ENCODE measurements at places on chromosomes 16 and 17.

DNA sequence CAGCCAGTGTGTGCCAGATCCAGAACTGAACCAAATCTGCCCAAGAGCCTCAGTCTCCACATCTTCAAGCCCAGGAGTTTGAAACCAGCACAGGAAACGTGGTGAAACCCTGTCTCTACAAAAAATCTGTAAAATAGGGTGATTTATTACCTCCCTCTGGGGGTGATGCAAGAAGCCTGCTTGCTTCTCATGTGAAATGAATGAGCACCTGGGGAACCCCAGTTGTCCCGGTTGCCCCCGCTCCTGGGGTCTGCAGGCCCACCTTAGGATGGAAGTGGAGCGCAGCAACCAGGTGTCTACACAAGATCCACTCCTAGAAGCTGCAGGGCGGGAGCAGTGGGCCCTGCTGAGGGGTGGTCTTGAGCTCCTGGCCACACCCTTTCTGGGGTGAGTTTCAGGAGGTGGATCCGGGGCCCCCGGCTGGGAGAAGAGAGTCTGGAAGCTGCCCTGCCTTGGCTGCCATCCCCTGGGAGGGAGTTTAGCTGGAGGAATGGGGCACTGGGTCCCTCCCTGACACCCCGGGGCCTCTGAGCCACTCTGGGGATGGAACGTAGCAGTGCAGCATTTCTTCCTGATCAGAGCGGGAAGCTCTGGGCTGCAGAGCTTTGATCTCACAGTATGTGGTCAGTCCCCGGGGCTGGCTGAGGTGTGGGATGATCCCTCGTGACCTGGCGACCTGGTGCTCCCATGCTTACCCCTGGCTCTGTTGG is 117.8 kb downstream of the RAB11FIP4 start:
- DNase-seq: no peak

GRCh38 chr17:7204336-7204735 is 15.3 kb downstream of the DLG4 start:
- DNase-seq: no peak

DNA sequence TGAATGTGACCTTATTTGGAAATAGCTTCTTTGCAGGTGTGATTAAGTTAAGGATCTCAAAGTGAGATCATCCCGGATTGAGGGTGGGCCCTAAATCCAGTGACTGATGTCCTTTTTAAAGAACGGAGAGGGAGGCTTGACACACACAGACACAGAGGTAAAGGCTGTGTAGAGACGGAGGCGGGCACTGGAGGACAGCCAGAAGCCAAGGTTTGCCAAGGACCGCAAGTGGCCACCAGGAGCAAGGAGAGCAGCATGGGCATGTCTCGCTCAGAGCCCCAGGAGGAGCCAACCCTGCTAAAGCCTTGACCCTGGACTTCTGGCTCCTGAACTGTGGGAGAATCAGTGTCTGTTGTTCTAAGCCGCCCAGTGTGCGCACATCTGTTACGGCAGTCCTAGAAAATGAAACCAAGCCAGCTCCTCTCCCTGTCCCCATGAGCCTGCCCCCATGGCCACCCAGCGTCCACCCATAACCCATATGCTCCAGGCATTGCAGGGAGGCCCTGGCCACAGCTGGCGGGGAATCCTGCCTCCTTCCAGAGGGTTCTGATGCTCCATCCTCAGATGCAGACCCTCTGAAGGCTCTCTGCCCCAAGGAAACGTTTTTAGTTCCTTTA is 15.2 kb downstream of the CNGB1 start:
- DNase-seq: no peak

- DNase-seq: no peak
Measured at GRCh38 chr17:60165223-60165622, 15.4 kb downstream of the CA4 start.

DNA sequence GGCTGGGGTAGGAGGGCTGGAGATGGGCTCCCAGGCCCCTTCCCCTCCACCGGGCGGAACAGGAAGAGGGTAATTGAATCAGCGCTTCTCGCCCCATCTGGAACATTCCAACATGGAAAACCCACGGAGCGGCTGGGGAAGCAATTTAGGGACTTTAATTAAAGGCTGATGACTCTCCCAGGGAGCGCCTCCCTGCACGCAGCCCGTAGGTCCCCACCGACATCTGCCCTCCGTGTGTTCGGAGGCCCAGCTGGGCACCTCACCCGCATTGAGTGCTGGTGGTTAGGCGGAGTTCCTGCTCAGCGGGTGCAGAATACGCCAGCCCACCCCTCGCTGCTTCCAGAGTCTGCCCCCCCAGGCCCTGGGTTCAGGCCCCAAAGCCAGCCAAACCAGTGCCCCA is 10.0 kb downstream of the HS3ST6 start:
- no peak for DNase-seq

DNA sequence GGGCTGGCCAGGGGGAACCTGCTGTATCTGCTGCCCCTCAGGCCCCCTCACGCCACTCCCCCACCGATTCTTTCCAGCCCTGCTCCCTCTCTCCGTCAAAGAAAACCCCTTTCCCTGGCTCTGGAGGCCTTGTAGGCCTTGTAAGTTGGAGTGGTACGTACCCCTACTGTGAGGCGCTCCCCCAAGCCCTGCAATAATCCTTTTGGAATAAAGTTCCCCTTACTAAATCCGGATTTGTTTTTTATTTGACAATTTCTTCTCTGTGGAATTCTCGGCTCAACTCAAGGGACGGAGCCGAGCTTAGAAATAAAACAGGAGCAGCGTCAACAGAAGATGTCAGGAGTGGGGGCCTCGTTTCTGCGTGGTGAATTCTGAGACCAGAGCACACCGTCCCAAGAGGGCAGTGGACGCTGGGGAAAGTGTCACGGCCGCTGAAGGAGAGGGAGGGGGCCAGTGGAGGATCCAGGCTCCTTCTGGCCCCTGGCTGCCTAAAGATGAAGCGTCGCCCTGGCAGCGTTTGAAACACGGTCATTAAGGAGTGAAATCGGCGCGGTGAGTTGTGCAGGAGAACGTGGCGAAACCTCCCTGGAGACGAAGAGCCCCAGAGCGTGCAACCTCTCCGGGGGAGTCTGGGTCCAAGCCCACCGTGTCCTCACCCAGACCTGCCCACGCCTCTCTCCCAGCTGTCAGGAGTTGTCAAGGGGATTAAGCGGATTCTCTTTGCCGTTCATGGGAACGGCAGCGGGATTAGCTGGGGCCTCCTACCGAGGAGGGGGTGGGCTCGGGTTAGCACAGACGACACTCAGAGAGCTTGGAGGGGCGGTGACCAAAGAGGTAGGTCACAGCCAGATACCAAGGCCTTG is 47.0 kb downstream of the SLC7A5 start:
- DNase-seq: no peak

DNA sequence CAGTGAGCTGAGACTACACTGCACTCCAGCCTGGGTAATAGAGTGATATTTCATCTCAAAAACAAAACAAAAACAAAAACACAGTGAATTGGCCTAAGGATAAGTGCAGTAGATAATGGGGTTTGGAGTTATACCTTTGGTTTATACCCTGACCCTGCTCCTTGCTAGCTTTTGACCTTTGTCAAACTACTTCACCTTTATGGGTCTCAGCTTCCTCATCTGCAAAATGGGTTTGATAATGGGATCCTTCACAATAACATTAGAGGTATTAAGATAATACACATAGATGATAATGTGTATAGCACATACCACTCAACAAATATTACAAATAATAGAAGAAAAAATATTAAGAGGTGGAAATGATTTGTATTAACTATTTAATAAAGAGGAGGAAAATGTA is 85.9 kb downstream of the STXBP4 start:
- no peak for DNase-seq

DNA sequence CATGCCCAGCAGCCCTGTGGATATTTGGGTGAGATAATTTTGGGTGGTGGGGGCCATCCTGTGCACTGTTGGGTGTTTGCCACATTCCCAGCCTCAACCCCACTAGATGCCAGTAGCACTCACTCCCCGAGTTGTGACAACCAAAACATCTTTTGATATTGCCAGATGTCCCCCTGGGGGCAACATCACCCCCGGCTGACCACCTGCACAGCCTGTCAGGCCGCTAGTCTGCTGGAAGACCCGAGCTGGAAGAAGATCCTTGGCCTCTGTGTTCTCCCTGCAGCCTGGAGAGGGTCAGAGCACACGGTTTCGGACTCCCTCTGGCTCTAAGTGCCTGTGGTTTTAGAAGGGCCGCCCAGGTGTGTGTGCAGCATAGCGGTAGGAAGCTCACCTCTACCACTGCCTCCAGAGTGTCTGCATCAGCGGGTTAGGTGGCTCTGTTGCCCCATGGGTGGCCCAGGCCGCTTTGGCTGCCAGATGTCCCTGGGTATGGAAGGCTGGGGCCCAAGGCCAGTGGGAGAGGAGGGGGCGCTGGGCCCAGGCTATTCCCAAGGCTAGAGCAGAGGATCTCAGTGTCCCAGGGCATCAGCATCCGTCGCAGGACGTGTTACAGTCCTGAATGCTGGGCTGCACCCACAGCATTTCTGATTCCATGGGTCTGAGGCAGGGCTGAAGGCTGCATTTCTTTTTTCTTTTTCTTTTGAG is 195.8 kb upstream of the GSE1 start:
- no peak for DNase-seq

DNA sequence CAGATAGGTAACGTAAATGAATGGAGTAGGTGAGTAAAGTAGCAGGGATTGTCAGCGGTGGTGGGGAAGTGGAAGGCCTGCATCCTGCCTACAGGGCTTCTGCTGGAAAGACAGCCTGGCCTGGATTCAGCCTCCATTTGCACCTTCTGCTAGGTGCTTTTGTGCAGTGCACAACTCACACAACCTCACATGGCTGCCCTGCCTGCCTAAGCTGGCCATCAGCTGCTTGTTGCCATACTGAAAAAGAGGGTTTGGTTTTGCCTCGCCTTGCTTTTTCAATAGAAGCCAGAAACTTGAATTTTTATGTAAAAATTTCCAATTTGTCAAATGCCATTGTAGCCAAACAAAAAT is 36.3 kb downstream of the SOST start:
- no peak for DNase-seq

DNA sequence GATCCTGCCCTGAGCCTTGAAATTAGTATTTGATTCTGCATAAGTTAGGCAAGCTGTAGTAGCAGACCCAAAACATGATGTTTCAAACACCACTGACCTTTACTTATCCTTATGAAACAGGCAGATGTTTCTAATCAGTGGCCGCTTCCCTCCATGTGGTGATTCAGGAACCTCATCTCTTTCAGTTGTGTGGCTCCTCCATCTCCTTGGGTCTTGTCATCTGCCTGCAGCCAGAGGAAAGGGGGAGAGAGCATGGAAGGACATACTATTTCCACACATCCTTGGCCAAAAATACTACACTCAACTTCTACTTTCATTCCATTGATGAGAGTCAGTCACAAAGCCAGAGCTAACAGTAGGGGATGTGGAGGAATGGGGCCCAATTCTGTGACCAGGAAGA is 41.6 kb upstream of the IRX6 start:
- no peak for DNase-seq

GRCh38 chr16:1859650-1860049 is 12.3 kb downstream of the MEIOB start:
- DNase-seq: no peak

GRCh38 chr16:84165746-84166145 is 20.6 kb downstream of the DNAAF1 start:
- DNase-seq: no peak

GRCh38 chr16:11796227-11797165 is 562 bp downstream of the ZC3H7A start:
- DNase-seq: no peak

DNA sequence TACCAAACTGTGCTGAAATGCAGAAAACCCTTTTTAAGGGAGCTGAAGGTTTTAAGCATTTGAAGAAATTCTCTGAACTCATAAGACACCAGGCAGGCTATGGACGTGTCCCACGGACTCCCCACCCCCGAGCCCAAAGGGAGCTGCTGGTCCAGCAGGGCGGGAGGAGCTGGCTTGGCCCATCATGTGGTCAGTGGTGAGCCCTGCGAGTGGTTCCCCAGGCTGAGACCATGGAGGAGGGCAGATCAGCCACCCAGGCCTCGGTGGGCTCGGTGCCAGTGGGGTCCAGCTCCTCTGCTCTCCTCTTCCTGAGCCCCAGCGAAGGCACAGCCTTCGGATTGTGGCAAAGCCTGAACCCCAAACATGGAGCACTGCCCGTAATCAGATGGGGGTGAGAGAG is 27.0 kb downstream of the LGALS3BP start:
- no peak for DNase-seq

GRCh38 chr17:45374501-45374900 is 57.7 kb upstream of the MAP3K14 start:
- DNase-seq: no peak

Measured in kidney capillary endothelial cell (primary cell).